Lower leg skin (tissue), 4 donors: ENCODE measurements at places on chromosomes 7 and 10.

- DNase-seq, result peak; percentile 52
Measured at GRCh38 chr10:46273506-46274477, 13.0 kb upstream of the ANTXRL start.

GRCh38 chr10:13882119-13882711 is 295.4 kb downstream of the PRPF18 start:
- DNase-seq, result peak; percentile 43

DNA sequence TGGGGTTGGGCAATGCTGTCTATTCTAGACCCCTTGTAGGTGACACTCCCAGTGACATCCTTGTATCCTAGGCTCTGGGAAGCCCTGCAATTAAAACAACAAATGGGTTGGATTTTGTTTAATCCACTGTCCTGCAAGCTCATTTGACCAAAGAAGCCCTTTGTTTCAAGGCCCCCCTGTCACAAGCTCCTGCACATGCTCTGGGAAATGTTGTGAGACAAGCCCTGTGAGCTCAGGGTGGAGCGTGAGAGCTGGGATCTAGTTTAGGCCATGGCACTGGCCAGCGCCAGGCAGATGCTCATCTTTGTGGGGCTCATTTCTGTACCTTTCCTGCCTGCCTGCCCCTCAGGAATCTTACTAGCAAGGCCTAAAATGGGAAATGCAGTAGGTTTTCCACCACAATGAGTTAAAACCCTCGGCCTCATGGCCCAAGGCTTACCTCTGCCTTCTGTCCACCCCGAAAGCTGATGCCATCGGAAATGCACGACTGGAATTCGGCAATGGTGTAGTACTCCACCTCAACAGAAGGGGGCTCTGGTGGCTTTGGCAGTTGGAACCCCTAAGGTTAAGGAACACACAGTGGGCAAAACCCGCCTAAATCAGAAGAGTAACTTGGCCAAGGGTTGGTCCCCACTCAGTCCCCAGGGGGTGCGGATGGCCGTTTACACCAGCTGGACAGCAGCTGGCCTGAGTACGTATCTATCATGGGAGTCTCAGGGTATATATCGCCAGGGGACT is 112.0 kb downstream of the NEURL1 start:
- DNase-seq, result peak; percentile 43

DNA sequence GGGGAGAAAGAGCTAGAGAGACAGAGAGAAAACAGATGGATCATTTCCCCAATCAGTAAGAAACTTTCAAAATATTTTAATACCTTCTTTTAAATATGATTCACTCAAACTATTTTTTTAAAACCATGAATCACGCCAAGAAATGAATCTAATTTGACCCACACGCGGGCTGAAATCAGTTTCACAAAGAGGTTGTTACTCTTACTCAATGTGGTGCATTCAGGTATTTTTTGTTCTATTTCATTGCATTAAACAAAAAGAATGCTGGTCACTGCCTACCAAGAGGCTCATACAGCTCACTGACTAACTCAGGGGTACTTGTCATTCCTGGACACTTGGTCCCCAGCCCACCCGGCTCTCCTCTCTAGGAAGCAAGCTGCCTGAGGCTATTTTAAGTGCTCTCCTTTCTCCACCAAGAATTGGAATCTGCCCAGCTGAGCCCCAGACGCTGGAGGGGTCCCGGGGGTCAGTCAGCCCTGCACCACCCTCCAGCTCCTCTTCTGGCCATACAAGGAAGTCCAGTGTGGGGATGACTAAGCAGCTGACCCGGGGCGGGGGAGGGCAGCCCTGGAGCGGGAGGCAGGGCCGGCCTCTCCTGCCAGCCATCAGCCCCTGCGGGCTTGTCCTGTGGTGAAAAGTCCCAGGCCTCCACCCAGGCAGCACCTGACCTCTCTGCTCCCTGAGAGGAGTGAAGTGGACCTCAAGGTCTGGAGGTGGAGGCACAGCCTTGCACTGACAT is 21.7 kb upstream of the PFKP start:
- no peak for DNase-seq

DNA sequence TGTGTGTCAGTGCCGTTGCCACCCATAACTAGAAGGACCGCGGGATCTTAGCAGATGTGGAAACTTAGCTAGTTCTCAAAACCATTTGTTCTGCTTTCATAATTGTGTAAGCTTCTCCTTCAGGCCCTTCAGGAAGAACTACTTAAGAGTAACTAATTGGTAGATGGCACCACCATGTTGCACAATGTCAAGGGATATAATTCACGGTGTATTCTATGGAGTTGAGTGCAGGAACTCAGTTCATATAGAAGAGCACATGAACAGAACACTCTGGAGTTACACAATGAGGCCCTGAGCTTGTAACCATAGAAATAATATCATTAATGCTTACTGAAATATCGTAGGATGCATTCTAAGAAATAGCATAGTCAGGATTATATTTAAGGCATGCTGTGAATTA is 126.5 kb upstream of the GAD2 start:
- DNase-seq, result no peak

DNA sequence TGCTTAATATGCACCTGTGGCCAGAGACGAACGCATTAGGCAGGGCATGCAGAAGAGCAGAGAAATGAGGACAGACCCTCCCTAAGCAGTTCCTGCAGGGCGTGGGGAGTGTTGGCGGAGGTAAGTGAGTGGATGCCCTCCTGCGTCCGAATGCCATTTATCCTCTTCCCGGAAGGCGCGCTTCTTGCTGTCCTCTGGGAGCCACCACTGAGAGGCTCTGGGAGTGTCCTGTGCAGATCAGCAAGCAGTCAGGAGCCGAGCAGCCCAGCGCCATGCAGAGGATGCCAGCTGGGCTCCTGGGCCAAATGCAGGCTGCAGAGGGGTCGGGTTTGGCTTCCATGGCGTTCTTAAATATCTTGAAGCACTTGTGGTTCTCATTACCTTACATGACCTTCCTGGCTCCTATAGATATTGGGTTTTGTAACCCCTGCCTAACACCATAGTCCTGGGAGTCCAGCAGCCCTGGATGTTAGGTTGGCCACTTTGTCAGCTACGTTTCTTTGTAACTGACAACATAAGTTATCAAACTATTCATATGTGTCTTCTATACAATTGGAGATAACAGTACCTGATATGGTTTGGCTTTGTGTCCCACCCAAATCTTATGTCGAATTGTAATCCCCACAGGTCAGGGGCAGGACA is 30.0 kb upstream of the SLIT1 start:
- no peak for DNase-seq
